Stimulated activated CD4-positive, alpha-beta T cell treated with anti-CD3 and anti-CD28 coated beads, Interleukin-2, amount 100 ng/mL, for 48 hours (primary cell): ENCODE measurements at places on chromosomes 3 and 15.

- DNase-seq, result no peak
Observed at GRCh38 chr3:144142151-144142840, 170.7 kb downstream of the DIPK2A start.

DNA sequence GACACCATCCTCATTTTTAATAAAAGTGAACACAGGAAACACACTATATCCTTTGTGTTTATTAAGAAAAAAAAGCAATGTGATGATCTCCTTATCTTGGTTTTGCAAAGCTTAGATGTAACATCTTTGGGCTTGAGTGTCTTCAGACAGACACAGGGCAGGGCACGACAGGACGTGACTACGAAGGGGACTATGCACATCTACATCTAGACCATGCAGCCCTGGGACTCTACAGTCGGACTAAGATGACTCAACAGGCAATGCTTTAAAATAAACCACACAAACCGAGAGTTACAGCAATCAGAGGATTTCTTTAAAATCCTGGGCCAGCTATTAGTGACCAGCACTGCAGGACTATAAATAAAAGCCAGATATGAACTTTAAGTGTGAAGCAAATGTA is 22.8 kb upstream of the TM2D3 start:
- no peak for DNase-seq

DNA sequence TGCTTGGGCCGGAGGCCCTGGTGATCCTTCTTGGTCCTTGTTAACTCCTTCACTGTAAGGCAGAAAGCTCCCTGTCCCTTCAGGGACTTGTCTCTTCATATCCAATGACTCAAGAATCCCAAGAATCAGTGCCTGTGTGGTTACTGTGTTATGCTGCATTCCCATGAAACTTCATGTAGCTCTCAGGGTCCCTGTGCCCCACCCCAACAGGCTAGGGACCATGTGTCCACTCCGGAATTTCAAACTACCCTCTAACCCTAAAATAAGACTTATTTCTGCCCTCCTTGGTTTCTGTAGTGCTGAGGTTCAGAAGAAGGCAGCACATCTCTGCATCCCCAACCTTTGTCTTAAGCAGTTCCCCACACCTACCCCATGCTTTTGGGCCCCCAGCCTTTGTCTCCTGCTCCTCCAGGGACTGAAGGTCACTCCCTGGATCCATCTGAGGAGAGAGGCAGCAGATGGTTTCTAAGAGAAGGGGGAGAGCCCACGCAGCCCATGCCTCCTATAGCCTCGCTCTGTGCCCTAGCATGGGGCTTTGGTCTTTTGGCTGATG is 531 bp upstream of the MAP1A start:
- DNase-seq, result no peak

GRCh38 chr15:78208341-78208844 is 26.0 kb downstream of the ACSBG1 start:
- DNase-seq, result no peak

DNA sequence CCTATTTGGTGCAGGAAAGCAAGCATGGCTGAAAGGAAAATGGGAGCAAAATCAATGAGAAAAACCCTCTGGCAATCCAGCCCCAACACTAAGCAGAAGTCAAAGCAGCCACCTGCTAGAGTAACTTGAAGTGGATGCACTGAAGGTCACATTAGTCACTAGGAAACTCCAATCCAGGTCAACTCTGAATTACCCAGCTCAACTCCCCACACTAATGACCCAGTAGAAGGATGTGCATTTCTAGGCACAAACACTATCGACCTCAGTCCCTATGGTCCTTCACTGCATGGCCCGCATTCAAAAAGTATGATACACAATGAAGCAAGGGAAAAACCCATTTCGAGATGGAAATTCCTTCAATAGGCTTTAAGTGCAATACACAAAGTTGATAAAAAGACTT is 80.6 kb downstream of the RAD18 start:
- no peak for DNase-seq

DNA sequence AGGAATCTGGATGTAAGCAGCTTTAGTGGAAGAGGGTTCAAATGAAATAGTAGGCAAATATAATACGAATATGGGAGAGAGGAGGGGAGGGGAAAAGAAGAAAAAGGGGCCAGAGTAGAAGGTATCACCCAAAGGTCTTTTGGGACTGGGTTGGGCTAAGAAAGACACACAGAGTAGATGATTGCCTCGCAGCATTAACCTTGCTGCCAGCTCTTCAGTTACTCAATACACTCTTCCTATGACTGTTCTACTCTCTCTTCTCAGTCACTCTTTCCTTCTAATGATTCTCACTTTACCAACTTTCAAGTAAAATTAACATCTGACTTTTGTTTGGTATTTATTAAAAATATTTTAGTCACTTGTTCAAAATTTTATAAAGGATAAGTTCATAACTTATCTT is 52.8 kb downstream of the CLASP2 start:
- no peak for DNase-seq

- DNase-seq, result no peak
Observed at GRCh38 chr3:4719046-4719501, 225.9 kb downstream of the ITPR1 start.

DNA sequence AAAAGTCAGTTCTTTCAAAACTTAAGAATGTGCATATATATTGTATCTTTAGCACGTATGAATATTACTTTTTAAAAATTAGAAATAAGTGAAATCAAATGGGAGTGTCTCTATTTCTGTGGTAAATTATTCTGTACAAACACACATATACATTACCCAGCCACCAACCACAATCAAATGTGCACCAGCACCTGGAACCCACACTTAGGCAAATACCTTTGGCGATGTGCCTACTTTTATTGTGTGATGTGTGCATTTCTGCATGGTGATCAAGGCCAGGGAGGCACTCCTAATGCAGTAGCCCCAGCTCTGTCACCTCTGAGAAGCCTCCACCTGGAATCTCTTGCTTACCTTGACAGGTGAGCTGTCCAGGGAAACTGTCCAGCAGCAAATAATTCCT is 76.9 kb downstream of the PIK3R4 start:
- DNase-seq, result no peak
